ENCODE measurements at places on chromosomes 5 and 9.
A peak's percentile ranks its signal among the peaks of the same experiment; 100 is the strongest.

- no peak for DNase-seq
Measured at GRCh38 chr5:171720086-171720485, 65.5 kb upstream of the SMIM23 start.

- DNase-seq, result no peak
Measured at GRCh38 chr5:61162832-61163567, 732 bp upstream of the SMIM15 start.

DNA sequence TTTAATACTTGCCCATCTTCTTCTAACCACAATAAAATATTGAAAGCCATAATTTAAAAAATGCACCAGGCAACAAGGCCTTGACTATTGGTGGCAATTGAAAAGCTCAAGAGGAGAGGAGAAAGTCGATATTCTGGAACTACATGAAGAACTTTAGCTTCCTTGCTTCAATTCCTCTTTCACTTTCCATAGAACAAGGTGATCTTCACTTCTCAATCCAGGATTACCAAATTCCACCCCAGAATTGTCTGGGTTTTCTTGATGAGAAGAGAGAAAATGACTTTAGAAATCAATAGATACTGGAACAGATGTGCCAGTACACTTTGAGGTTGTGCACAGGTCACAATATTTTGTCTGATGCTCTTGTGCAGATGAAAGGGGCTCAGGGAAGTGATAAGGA, 52.2 kb downstream of the PTCD2 start:
- DNase-seq, result no peak

- DNase-seq, result peak; percentile 44
Measured at GRCh38 chr5:39580702-39581453, 156.1 kb upstream of the DAB2 start.

- DNase-seq, result no peak
Measured at GRCh38 chr9:27659571-27659970, 86.3 kb upstream of the C9orf72 start.

DNA sequence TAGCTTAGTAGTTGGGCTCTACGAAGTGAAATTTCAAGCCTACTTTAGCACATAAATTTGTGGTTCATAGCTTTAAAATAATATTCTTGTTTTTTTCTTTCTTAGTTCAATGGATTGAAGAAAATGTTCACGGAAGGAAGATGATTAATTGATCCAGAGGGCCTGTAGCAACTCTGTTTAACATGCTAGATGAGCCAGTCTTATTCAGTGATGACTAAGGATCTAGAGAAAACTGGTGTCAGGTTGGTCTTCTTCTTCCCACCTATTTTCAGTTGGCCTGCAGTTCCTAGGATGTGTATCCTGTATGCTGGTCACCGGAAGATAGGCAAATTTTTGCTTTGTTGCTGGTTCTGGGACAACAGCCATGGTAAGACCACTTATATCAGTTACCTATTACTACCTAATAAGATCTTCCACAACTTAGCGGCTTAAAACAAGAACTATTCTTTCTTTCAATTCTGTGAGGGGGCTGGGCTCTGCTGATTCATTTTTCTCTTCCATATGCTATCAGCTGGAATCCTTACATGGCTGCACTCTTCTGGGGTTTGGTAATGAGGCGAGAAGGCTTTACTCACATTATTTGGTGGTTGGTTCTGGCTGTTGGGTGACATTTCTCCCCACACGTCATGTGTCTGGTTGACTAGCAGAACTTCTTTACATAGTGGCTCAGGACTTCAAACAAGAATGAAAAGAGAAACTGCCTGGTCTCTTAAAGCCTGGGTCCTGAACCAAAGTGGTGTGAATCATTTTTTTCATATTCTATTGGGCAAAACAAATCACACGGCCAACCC, 182.7 kb upstream of the ACTBL2 start:
- no peak for DNase-seq

- DNase-seq, result no peak
Measured at GRCh38 chr5:134224888-134225779, 739 bp downstream of the PPP2CA start.

DNA sequence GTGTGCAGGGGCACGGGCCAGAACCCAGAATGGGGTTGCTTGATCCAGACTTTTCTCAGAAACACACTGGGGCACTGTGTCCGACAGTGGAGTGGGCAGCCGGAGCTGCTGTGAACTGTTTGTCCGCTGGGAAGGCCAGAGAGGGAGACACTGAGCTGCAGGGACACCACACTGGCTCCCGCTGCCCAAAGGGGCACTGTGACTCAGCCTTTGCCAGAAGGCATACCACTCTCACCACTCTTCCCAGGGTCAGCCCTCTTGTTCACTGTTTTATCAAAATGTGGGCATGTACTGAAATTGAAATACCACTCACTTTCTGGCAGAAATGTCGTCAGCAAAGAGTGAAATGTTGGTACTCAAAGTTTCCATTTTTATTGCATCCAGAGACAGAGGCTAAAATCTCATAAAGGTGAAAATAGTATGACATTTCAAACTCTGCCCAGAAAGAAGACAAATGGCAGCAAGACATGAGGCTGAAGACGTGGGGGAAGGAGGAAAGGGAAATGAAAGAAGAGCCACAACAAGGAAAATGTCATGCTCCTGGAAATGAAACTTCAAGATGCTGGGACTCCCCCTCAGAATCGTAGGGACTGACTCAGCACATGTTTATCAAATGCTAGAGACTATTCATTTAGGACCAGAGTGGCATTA, 4.5 kb upstream of the IL7R start:
- no peak for DNase-seq

DNA sequence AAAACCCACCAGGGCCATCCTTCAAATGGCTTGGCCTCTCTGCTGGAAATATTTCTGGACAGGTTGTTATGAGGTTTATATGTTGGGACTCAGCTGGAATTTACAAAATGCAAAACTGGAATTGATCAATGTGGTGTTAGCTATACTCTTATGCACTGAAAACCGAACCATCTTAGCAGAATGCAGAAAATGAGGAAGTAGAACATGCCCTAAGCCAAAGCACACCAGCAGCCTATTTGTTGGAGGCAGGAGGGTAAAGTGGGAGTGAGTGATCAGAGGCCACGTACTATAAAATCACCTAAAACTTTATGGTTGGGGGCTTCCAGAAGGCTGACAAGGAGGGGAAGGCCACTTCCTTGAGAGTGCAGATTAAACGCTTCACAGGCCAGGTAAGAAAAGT, 63.6 kb upstream of the C5orf63 start:
- no peak for DNase-seq

DNA sequence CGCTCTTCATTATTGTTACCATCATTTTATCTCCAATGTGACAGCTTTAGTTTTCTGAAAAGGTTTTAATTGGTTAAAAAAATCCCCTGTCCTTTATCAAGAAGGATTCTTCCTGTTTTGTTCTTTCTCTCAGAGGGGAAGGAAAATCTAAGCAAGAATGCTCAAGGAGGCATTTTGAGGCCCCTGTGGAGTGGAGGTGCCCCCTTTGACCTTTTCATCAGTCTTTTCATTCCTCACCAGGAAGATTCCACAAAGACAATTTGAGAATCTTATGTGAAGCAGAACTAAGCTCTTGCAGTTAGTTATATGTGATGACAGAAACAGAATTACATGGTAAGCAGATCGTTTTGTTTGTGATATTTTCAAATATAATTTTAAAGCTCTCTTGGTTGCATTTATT, 489.6 kb downstream of the MAN2A1 start:
- DNase-seq, result no peak

DNA sequence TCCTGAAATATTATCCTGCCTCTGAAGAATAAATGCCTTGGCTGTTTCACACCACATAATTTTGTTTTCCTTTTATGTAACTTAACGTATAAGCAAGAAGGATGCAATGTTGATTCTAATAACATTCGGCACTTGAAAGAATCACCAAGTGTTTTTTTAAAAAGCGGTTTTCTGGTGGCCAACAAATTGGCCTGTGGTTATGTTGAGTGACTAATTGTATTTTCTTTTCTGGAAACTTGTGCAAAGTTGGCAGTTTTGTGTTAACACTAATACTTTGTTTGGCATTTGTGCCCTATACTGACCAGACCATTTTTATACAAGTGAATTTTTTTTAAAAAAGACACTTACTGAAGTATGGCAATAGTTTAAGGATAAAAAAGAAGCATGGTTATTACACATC, 452.7 kb downstream of the BNC2 start:
- DNase-seq, result no peak

DNA sequence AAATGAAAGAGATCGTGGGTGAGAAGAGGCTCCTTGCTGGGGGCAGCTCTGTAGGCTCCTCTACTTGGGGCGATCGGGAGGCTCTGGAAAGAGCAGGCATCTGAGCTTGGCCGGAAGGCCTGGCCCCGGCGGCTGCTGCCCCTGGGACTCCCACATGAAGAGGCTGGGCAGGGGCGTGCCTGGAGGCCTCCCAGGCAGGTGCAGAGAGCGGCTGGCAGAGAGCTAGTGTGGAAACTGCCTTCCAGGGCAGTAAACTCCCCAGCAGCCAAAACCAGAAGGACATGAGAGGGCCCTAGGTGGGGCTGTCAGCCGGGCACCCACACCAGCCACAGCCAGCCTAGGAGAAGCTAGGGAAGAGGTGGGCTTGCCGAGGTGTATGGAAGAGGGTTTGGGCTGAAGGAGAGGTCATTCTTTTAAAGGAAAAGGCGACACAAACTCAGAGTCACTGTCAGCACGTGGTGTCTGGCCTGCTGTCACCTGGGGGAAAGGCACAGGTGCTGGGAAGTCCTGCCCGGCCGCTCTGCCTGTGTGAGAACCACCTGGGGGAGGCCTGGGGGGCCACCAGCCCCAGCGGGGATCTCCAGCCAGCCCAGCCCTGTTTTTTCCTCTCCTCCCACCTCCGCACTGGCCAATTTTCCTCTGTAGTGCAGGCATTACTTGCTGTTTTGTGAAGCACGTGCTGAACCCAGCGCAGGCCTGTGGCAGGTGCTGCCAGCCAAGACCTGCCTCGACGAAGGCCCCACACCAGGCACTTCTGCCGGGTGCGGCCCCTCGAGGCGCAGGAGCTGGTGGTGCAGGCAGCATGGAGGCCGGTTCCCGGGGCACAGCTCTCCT, 44.8 kb upstream of the EGFL7 start:
- no peak for DNase-seq

GRCh38 chr9:128908372-128908771, 12.4 kb upstream of the PHYHD1 start:
- no peak for DNase-seq

GRCh38 chr9:136886610-136887597, 588 bp downstream of the TRAF2 start:
- no peak for DNase-seq

GRCh38 chr5:149747833-149748366, 17.8 kb downstream of the PPARGC1B start:
- DNase-seq, result no peak
